Lower leg skin (tissue), 4 donors: ENCODE measurements at places on chromosomes 3 and 15.

DNA sequence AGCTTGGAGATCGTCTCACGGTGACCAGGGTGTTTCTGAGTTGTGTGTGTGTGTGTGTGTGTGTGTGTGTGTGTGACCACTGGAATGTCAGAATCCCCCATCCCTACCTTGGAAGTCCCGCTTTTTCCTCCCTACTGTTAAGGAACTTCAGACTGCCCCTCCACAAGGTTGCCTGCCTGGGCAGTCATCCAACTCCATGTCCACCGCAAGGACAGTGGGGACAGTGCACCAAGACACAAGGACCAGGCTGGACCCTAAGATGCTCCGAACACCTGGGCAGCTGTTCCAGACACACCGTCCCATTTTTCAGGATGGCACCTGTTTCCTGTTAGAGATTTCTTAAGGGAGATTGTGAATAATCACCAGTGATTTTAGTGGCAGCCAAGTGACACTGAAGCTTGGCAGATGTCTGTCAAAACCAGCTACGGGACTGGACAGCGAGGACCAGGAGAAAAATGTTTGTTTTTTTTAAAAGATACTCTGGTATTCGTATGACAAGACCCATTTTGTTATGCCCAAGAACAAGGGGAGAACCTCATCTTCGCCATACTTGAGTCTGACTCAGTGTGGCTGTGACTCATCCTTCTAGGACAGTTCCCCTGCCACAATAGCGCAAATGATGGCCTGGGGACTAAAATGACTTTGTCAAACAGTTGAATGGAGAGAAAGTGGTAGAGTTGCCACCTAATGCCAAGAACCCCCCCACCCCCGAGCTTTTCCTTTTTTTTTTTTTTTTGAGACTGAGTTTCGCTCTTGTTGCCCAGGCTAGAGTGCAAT is 15.5 kb downstream of the PAQR9 start:
- DNase-seq: no peak

DNA sequence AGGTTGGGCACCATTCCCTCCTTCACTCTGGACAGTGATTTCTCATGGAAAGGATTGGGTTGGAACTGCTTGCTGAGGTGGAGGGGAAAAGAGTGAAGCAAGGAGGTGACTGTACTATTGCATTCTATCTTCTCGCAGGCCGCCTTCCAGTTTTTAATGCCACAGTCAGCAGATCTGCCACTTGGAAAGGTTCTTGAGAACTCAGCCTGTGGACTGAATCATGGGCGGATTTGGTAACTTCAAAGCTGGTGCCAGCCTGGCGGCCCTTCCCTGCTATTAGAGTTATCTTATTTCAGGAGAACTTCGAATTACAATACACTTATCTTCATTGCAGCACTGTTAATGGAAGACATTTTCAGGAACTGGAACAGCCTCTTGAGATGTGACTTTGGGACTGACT is 23.1 kb upstream of the SLC28A2 start:
- peak; percentile 21 for DNase-seq

- DNase-seq: no peak
Measured at GRCh38 chr15:77069521-77070121, 1.3 kb downstream of the TSPAN3 start.

GRCh38 chr15:47780971-47781370 is 63.7 kb downstream of the SEMA6D start:
- no peak for DNase-seq

- DNase-seq: no peak
Measured at GRCh38 chr3:155069729-155070128, 10.4 kb upstream of the MME start.

GRCh38 chr15:62482785-62483429 is 317.8 kb upstream of the C2CD4B start:
- no peak for DNase-seq

- DNase-seq: no peak
Measured at GRCh38 chr3:154025007-154025406, 96.2 kb upstream of the ARHGEF26 start.

GRCh38 chr3:39137991-39138803 is 15.2 kb downstream of the CSRNP1 start:
- DNase-seq: no peak

- DNase-seq: peak; percentile 22
Measured at GRCh38 chr15:29268706-29269484, 727 bp downstream of the NSMCE3 start.

GRCh38 chr3:32440611-32441350 is 49.1 kb downstream of the CMTM7 start:
- no peak for DNase-seq

DNA sequence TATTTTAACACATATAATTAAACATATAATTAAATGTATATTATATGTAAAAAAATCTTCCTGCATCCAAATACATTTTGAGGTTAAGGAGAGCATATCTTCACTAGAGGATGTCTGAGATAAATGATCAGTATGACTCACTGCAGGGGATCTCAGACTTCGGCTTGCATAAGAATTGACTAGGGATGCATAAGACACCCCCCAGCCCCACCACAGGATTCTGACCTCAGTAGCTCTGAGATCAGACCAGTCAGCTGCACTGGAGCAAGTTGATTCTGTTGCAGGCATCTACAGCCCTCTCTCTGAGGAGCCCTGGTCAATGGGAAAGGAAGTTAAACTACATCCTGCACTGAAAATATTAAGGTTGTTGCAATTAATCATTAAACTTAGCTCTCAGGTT is 29.0 kb upstream of the TBC1D21 start:
- DNase-seq: no peak

DNA sequence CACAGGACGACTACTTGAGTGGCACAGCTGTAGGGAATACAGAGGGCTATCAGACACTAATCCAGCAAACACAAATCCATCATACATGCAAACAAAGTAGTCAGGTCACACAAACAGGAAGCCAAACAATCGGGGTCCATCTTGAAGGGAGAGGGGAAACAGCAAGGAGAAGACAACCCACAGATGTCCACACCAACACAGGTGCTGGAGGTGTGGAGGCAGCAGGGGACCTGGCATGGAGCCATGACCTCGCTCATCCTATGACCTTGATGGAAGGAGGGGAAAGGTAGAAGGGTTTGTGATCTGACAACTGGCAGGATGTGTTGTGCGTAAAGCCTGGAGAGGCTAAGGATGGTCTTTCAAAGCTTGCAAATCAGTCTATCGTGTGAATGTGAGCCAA is 39.9 kb upstream of the SKOR1 start:
- DNase-seq: no peak

DNA sequence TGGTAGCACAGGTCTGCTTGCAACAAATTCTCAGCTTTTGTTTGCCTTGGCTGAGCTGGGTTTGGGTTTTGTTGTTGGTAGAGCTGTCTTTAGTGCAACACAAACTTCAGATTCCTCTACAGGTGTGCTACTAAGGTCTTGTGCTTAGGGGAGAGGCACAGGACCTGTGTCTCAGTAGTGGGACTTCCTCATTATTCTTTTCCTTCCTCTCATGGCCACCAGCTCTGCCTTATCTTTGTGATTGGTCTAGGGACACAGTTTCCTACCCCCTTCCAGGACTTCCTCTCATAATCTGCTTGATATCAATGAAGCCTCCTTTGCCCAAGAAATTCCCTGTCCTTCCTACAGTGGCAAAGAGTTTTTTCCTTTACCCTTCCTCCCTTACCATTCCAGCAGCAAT is 24.9 kb upstream of the DNAAF4 start:
- DNase-seq: no peak

DNA sequence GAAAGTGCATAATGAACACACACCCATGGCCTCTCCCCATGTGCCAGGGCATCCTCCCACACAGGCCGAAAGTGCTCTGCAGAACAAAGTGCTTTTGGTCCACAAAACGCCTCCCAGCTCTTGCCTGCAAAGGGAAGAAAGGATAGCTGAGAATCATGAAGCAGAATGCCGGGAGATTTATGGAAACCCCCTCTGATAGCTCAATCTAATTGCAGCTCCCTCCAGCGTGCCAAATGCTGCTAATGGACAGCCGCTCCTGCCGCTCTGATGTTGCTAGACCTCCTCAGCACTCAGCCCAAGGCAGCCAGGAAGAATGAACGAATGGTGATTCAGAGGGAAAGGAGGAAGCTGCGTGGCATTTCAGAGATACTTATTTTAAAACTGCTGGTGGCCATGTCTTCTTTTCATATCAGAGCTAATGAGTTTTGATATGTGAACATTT is 145.3 kb downstream of the TJP1 start:
- no peak for DNase-seq

- peak; percentile 70 for DNase-seq
Measured at GRCh38 chr15:78767331-78767951, 43.8 kb downstream of the ADAMTS7 start.

- no peak for DNase-seq
Measured at GRCh38 chr3:141594357-141594756, 107.5 kb downstream of the RASA2 start.

DNA sequence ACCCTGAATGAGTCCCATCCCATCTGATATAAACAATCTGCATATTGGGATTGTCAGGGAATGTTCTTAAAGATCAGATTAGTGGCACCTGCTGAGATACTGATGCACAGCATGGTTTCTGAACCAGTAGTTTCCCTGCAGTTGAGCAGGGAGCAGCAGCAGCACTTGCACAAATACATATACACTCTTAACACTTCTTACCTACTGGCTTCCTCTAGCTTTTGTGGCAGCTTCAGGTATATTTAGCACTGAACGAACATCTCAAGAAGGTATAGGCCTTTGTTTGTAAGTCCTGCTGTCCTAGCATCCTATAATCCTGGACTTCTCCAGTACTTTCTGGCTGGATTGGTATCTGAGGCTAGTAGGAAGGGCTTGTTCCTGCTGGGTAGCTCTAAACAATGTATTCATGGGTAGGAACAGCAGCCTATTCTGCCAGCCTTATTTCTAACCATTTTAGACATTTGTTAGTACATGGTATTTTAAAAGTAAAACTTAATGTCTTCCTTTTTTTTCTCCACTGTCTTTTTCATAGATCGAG is 4.5 kb downstream of the B2M start:
- DNase-seq: no peak

DNA sequence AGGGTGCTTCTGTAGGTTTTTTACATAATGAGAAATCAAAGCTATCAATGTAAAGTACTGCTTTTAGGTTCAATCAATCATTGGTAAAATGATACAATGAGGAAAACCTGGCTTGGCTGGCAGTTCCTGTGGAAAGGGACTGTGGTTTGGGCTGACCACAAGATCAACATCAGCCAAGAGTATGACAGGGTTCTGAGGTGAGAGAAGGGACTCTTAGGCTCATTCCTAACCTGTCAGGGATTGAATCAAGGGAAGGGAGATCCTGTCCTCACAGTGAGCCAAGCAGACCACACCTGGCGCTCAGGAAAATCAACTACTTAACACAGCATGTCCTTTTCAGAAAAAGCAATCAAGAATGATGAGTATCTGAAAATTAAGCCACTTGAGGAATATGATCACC is 111.1 kb downstream of the MAGI1 start:
- no peak for DNase-seq

- DNase-seq: no peak
Measured at GRCh38 chr3:139226731-139227130, 117.1 kb upstream of the MRPS22 start.
